Stimulated activated CD4-positive, alpha-beta T cell treated with anti-CD3 and anti-CD28 coated beads, Interleukin-15, amount 100 ng/mL, for 1 hour (primary cell): ENCODE measurements at places on chromosomes 11 and 22.

GRCh38 chr11:117279711-117280376 is 11.3 kb upstream of the BACE1-AS start:
- no peak for DNase-seq

DNA sequence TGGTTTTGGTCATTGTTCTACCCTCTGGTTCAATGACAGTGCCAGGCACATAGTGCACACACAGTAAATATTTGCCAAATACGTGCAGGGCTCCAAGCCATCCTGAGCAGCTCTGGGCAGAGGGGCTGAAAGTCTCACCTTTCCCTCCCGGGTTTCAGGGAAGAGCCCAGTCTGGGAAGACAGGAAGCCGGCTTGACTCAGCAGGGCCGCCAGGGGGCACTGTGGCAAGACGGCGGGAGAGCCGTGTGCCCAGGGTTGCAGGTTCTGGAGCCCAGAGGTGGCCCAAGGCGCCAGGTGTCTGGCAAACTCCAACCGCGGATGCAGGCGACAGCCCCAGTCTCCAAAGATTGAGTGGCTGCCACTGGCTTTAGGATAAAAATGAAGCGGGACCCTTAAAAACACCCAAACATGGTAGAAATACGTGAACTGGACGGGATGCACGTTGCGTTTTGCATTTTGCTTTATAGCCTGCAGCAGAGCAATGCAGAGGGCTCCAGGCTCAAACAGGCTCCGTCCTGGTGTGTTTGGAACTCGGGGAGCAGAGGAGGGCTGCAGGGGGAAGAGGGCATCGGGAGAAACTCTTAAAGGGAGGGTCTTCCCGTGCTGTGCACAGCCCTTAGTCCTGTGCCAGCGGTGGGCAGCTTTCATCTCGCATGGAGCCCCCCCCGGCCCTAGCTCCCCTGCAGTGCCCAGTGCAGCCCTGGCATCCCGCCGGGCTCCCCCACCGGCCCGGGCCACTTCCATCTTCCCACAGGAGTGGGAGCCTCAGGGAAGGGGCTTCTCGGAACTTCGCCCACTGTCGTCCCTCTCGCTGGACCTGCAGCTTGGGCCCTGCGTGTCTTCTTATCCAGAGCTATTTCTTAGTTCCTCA is 10.7 kb downstream of the KRTAP5-5 start:
- no peak for DNase-seq

GRCh38 chr11:125070699-125071254 is 7.7 kb downstream of the SLC37A2 start:
- no peak for DNase-seq

GRCh38 chr11:118138839-118139420 is 13.7 kb downstream of the SCN4B start:
- no peak for DNase-seq

GRCh38 chr11:33197915-33198727 is 36.8 kb upstream of the CSTF3 start:
- no peak for DNase-seq

GRCh38 chr11:13141731-13142709 is 132.9 kb downstream of the RASSF10 start:
- no peak for DNase-seq

- no peak for DNase-seq
Observed at GRCh38 chr11:78870655-78871054, 296.0 kb upstream of the NARS2 start.

- no peak for DNase-seq
Observed at GRCh38 chr11:128574576-128575011, 12.8 kb downstream of the ETS1 start.
